ENCODE measurements at places on chromosomes 2 and 18.

- DNase-seq = no peak
Observed at GRCh38 chr2:169672406-169672805, 21.8 kb downstream of the CFAP210 start.

GRCh38 chr18:46958209-46958608 lies 40.8 kb downstream of the KATNAL2 start:
- no peak for DNase-seq

DNA sequence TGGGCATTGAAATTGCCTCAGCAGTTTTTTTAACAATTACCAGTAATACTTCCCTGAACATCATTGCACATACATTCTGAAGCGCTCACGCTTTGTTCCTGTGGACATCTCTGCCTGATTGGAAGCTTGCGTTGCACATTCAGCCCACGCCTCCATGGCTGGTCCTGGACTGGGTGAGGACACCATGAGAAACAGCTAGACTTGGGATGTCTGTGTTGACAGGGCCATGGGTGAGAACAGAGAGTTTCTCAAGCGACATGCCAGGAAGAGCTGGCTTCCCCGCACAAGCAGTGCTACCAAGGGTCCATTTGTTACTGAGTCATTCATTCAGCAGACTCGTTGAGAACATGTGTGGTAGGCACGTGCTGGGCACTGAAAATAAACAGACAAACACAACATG lies 166.3 kb downstream of the GBX2 start:
- no peak for DNase-seq

DNA sequence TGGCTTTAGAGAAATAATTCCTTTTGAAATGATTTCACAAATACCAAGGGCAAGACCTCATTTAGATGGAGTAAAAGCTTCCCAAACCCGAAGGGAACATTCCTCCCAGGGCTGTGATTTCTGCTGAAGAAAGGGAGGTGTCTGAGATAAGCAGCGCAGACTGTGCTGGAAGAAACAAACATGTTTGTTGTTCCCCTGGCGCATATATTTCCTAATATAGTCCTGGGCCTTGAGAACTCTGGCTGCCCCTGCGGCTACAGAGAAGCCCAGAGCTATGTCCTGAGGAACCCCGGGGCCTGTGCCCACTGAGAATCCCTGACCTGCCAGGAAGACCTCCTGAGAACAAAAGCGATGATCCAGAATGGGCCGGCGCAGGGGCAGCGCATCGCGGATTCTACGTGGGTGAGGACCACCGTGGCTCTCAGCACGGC lies 372.6 kb upstream of the NT5C1B start:
- no peak for DNase-seq

- peak; percentile 21 for DNase-seq
Observed at GRCh38 chr2:55759271-55759921, 65.8 kb upstream of the PNPT1 start.

DNA sequence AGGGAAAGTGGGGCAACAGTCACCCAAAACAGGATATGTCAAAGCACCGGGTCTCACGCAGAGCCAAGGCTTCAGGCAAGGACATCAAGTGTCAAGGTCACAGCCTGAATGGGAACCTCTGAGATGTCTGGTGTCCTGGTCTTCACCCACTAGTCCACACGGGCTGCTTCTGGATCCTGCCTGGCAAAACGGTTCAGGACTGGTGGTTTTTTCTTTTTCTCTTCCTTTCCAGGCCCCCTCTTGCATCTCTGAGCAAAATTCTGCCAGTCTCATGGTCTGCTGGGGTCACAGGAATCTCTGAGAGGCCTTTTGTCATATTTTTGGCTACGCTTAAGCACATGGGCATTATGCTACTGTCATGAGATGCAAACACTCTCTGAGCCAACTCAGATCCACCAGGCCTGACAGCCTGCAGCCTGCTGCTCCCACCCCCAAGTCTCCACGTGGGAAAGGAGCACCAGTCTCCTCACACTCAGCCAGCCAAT lies 518.2 kb upstream of the ZEB2 start:
- no peak for DNase-seq

GRCh38 chr2:200342654-200343053 lies 36.2 kb downstream of the SPATS2L start:
- no peak for DNase-seq

DNA sequence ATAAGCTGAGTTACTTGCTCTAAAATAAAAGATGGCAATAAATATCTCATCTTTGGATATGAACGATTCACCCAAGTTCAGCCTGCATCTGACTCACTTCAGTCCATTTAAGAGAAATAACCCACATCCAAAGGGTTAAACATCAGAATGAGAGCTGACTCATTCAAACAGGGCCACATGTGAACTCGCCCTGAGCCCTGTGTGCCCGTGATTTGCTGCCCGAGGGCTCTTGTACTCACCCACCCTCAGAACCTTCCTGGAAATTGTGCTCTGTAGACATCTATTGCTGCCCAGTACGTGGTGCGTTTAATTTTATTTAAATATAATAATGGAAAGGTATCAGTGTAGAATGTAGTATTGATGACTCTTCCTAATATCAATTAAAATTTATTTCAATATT lies 66.9 kb upstream of the RBM44 start:
- DNase-seq = no peak

GRCh38 chr2:37529830-37530415 lies 141.5 kb downstream of the CDC42EP3 start:
- DNase-seq = no peak

DNA sequence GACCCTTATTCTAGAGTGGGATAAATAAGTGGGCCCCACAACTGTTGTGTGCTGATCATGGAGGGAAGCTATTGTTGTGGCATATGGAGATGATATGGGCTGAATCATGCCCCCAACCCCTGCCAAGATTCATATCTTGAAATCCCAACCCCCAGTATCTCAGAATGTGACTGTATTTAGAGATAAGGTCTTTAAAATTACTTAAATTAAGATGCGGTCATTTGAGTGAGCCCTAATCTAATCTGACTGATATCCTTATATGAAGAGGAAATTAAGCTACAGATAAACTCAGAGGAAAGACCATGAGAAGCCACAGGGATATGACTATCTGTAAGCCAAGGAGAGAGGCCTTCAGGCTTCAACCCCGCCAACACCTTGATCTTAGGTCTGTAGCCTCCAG lies 188.3 kb upstream of the RND3 start:
- DNase-seq = no peak

DNA sequence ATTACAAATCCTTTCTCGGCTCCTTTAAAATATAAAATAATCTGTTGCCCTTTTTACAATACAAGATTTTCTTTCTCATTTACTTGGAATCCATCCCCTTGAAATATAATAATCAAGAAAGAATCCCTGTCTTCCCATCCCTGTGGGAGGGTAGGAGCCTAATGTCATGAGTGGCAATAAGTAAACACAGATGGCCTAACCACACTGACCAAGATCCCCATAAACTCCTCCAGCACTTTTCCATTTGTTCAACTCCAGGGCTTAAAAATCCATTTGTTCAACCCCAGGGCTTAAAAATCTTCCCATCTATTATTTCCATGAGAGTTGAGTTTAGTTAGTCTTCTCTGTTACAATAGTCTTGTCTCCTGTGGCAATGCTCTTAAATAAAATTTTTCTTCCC lies 297.6 kb downstream of the CDH7 start:
- DNase-seq = no peak

GRCh38 chr2:113172721-113173541 lies 840 bp upstream of the PSD4 start:
- DNase-seq = peak; percentile 13

DNA sequence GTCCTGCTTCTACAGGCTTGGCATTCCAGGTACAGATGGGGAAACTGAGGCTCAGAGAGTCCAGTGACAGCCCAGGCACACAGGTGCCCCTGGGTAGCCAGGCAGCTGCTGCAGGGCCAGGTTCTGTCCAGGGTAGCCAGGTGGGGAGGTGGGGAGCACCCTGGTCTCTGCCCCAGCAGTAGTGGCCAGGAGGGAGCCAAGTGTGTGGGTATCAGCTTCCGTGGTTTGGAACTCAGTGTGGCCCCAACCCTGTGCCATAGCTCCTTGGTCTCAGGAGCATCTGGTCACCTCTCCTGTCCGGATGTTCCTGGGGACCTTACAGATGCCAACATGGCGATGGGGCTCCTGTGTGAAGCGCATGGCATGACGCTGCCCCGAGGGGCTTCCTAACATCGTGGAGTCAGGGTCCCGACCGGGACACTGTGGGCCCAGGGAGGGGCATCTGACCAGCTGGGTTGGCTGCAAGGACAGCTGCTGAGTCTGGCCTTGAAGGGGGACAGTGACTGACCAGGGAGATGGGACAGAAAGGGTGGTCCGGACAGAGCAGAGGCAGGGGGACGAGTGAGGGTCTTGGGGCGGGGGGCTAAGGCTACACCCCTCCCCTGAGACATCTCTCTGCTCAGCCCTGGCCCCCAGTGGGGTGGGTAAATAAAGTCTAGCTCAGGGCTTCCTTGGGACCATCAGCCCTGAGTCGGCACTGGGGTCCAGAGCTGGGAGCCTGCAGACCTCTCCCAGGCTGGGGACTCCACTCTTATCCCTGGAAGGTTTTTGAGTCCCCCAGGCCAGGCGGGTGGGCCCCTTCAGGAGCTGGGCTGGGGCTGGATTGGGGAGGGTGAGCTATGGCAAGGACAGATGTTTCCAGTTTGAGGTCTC lies 76.0 kb upstream of the SMAD7 start:
- no peak for DNase-seq

GRCh38 chr2:10036095-10036884 lies 7.1 kb upstream of the KLF11 start:
- DNase-seq = peak; percentile 86

DNA sequence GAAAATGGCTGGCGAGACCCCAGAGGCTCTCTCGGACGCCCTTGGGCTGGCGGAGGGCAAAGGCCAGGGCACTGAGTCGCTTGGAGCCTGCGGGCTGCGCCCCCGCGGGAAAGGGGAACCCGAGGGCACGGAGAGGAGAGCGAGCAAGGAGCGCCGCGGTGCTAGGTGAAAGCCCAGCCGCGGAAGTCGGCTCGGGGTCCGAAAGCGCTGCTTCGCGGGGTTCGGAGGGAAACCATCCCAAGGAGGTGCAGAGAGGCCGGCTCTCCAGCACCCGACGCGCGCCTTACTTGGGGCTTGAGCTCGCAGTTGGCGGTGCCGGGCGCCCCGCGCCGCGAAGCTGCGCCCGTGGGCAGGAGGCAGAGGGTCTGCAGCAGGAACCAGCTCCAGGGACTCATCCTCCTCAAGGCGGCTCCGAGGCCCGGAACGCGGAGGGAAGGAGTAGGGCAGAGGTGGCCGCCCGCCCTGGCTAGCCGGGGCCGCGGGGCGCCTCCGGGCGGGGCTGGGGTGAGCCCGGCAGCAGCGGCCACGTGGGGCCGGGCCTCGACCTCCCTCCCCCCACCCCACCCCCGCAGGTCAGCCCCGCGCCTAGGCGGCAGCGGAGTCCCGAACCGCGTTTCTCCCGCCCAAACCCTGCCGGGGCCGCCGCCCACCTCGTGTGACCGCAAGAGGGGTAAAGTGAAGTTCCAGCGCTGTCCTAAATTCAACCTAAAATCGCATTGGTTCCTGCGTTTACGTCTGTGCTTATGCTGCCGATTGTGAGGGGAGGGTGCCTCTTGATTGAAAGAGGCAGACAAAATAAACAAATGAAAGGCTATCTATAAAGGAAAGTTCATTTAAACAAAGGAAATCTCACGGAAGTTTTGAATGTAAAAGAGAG lies at the start of gene TRABD2A:
TRABD2A (minus strand) TSS at position 440 of the 877 bp plus-strand sequence; CDS start at position 395, 45 bp downstream.
- peak; percentile 87 for DNase-seq

DNA sequence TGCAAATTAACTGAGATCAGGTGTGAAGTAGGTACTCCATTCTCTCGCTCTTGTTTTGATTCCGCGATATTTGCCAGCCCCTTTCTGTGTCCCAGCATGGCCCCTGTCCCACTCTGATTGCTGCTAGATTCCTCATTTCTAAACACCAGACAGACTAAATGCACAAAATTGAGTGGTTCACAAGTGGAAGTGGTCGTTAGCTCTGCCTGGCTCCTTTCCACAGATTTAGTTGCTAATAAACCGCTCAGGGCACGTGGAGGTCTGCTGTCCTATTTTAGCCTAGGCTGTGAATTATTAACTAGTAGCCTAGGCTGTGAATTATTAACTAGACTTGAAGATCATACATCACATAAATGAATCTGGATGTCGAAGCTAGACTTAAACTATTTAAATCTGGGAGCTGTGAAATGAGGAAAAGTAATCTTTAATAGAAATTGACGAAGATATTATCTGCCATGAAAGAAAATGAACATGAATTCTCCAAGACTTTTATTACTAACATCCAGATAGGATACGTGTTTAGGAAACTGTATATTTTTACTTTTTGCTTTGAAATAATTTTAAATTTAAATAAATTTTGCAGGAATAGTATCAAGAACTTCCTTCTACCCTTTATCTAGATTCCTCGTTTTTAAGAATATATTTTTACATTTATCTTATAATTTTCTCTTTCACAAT lies 3.7 kb downstream of the IL1RL2 start:
- DNase-seq = no peak

- no peak for DNase-seq
Observed at GRCh38 chr18:69785466-69785865, 162.2 kb downstream of the CD226 start.

- no peak for DNase-seq
Observed at GRCh38 chr2:223915071-223915470, 30.1 kb downstream of the WDFY1 start.

DNA sequence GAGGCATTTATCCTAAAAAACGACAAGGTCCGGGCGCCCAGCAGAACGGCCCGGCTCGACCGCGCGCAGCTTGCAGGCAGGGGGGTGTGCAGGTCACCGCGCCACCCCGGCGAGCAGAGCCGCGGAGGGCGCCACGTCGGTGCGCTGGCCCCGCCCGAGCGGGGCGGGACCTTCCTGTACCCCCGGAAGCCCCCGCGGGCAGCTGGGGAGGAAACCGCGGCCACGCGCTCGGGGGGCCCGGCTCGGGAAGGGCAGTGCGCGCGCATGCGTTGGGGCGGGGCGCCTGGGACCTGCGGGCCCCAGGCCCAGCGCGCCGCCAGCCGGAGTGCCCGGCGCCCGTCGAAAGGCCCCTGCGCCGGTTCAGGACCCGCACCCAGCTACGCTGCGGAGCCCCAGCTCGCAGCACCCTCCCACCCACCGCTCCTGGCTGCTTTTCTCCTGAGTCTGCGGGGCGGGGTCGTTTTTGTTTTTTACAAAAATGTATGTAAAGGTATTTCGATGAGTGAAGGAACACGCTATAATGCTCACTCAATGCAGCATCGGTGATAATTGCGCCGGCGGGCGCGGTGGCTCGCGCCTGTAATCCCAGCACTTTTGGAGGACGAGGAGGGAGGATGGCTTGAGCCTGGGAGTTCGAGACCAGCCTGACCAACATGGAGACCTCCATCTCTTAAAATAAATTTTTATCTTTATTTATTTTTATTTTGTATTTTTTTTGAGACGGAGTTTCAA lies 47.7 kb upstream of the POMC start:
- DNase-seq = peak; percentile 100
